ENCODE measurements at places on chromosomes 5 and 9.
A peak's percentile ranks its signal among the peaks of the same experiment; 100 is the strongest.

- DNase-seq, result peak; percentile 65
These were observed 72.4 kb upstream of the MPDZ start for GRCh38 chr9:13351778-13352386.

DNA sequence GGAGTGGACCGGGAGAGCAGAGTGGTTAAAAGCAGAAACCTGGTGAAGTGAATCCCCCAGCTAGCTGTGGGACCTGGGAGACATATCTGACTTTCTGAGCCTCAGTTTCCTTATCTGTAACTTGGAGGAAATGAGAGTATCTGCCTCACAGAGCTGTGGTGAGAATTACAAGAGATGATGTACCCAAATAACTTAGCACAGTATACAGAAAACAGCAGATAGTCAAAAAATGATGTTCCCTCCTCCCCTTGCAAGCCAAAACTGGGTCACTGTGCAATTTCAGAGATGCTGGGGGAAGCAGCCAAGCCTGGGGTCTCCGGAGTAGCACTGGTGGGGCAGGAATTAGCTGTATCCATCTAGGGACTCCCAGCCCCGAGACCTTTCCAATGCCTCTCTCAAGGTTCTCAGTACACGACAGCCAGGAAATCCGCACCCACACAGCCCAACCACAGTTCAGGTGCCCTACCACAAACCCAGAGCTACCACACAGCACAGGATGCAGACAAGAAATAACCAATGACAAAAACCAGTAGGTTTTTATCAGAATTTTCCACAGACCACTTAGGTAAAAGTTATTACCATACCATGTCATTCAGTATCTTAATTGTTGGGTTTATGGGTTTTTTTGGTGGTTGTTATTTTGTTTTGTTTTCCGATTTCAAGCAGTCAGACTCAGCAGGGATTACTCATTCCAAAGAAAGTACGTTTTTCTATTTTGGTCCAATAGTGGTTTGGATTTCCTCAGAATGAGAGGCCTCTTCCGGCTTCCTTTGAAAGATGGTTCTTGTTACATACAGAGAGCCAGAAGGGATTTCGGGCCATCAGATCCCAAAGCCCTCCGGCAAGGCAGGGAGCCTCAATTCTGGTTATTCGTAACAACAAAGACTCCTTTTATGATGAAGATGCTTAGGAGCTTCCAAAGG, 4.9 kb upstream of the HRH2 start:
- peak; percentile 52 for DNase-seq

DNA sequence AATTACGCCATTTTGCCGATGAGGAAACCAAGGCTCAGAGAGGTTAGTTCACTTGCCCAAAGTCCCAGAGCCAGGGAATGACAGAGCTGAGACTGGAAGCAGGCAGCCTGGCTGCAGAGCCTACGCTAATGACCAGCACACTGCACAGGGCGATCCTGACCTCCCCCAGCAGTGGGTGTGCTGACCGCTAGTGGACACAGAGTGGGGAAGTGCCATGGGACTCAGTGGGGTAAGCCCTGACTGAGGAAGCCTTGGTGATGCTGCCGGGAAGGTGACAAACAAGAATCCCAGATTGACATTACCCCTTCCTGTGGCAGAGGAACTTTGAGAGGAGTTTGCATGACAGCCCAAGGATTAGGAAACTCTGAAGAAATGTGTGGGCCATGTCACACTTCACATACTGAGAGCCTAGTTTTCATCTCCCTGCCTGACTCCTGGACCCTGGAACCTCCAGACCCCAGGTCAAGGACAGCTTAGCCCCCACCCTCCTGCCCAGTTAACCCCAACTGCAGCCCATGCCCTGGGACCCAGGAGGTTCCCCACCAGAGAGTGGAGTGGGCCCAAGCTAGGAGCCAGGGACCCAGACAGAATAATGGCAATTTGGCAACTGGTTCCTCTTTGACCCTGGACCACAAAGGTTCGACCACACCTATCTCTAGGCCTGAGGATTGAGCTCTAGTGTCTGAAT, 19.7 kb upstream of the CSF1R start:
- DNase-seq, result no peak

GRCh38 chr9:104864675-104865104, 63.3 kb downstream of the ABCA1 start:
- peak; percentile 81 for DNase-seq

DNA sequence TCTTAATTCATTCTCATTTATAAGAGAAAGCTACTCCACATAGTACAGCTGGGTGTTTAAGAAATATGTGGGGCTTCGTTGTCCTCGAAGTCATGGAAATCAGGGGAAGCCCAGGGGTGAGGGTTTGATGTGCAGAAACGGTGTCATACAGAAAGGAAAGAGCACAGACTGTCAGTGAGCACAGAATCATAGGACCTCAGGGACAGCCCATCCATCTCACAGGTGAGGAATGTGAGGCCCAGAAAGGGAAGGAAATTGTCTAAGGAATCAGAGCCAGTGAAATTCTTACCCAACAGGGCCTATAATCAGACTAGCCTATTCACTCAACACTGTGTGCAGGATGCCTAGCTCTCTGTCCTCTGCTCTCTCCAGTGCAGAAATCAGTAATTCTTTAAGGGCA, 535.6 kb downstream of the SPOCK1 start:
- DNase-seq, result no peak

DNA sequence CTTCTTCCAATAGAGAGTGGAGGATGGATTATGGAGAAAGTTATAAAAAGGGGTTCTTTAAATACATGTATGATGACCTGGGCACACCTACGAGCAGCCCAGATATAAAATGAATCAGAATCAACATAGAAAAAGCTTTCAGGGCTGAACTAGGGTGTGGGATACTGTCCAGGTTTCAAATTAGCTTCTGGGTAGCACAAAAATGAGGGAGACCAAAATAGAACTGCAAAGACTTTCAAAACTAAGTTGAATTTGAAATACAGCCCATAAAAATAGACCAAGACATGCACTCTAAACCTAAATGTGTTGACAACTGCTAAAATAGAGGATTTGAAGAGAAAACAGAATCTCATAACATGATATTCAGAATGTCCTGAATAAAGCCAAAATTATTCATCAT, 17.0 kb downstream of the ZNF484 start:
- DNase-seq, result no peak

- DNase-seq, result no peak
These were observed 184.5 kb downstream of the PDZD2 start for GRCh38 chr5:31823472-31823871.

GRCh38 chr9:19631181-19631580, 157.7 kb downstream of the SLC24A2 start:
- no peak for DNase-seq

- DNase-seq, result peak; percentile 33
These were observed 126.7 kb downstream of the SLC25A46 start for GRCh38 chr5:110865400-110866094.

GRCh38 chr9:112556497-112557442, 70.1 kb downstream of the KIAA1958 start:
- peak; percentile 80 for DNase-seq

GRCh38 chr5:150598821-150599273, 41.6 kb upstream of the SYNPO start:
- no peak for DNase-seq

GRCh38 chr5:83428126-83428525, 43.4 kb upstream of the VCAN start:
- no peak for DNase-seq

- no peak for DNase-seq
These were observed 6.1 kb downstream of the ZNF462 start for GRCh38 chr9:106869028-106869427.

- DNase-seq, result no peak
These were observed 589.9 kb downstream of the DNAH5 start for GRCh38 chr5:13354611-13355010.
